ENCODE measurements at places on chromosomes 6 and 20.

GRCh38 chr6:51953246-51953645 is 134.2 kb downstream of the PKHD1 start:
- DNase-seq: no peak

GRCh38 chr20:49411221-49411925 is 71.1 kb downstream of the KCNB1 start:
- no peak for DNase-seq

- DNase-seq: no peak
Measured at GRCh38 chr6:72002415-72002814, 116.1 kb downstream of the RIMS1 start.

DNA sequence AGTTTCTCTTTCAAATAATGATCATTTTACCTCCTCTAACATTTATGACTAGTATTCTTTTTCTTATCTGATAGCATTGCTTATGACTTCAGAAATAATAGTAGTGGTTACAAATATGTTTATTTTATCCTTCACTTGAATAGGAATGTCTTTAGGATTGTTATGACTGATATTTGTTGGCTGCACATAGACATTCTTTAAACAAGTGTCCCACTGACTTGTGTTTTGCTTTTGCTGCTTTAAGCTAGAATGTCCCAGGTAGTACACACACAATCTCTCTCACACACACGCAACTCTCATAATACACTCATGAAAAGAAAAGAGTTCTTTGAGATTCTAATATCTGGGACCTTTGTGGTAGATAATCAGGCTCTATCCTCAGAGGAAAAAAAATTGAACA is 21.6 kb downstream of the KIAA1586 start:
- DNase-seq: no peak

DNA sequence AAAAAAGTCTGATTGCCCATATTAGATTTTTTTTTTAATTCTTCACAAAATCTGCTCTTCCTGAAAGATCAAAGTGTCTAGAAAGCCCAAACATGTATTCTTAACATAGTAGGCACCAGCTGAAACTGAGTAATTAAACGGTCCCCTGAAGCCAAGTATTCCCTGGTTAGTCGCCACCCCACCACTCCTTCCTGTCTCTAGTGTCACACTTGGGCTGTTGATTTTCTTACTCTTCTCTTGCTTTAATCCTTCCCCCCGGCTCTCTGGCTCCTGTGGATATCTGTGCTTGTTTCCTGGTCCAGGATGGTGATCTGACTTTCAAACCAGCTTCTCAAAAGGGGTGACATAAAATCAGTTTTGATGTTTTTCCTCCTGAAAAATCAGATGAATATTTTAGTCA is 162.9 kb downstream of the QKI start:
- no peak for DNase-seq

GRCh38 chr6:41092421-41093140 is 19.8 kb downstream of the NFYA start:
- no peak for DNase-seq

DNA sequence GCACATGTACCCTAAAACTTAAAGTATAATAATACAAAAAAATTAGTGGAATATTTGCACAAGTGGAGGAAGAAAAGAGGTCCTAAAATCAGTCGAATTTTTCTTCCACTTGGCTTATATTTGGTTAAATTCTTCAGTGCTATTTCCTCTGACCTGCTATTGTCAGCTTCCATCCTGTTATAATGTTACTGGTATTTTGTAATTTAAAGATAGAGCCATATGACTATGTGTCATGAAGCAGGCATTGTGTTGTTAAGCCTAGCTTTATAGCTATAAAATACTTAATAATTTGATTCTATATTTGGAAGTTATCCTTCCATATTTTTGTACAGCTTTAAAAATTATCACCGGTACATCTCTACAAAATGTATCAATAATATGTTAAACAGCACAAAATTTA is 455.9 kb upstream of the MARCKS start:
- no peak for DNase-seq

DNA sequence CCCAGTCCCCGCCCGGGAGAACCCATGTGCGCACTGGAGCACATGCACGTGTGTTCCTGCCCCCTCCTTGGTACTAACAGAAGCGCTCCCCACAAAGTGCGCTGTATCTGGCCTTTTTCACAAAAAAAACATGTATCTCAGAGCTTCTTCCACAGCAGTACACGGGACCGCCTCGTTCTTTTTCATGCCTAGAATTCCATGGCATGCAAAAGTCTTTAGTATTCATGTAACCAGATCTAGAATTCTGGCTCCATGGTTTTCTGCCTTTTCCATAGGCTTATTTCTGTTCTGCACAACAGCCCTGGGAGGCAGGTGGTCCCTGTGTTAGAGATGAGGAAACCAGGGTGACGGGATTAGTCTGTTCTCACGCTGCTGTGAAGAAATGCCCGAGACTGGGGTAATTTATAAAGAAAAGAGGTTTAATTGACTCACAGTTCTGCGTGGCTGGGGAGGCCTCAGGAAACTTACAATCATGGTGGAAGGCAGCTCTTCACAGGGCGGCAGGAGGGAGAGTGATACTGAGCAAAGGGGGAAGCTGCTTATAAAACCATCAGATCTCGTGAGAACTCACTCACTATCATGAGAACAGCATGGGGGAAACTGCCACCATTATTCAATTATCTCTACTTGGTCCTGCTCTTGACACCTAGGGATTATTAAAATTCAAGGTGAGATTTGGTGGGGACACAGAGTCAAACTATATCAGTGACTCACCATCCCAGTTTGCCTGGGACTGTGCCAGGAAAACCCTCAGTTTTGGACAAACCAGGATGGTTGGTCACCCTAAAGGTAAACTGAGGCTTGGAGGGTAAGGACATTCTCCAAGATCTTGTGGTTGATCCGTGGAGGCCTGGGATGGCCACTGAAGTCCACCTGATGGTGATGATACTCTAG is 41.0 kb downstream of the C20orf203 start:
- no peak for DNase-seq

- DNase-seq: no peak
Measured at GRCh38 chr6:119353696-119354095, 4.1 kb upstream of the MAN1A1 start.

- no peak for DNase-seq
Measured at GRCh38 chr6:123829302-123829953, 25.8 kb downstream of the NKAIN2 start.
